ENCODE measurements at places on chromosomes 16 and 17.

DNA sequence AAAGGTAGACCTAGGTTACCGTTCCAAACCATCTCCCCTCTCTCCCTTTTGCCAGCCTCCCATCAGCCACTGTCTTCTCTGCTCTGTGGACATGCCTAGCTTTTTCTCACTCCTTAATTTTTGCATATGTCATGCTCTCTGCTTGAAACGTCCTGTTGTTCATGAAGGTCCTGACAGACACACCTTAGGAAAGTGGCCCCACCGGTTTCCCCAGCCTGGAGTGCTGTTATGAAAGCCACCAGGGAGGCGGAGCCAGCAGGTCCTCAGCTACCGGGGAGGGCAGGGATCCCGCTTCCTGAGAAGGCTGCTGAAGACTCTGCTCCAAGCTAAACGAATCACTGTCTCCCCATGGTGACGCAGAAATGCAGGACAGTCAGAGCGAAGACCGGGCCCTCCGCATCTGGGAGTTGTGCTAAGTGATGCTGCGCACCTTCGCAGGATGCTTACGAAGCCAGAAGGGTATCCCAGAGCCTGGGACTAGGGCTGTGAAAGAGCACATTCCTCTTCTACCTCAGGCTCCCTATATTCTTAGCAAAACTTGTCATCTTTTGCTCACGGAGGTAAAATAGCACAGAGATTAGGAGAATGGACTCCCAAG is 2.3 kb upstream of the SLC16A11 start:
- no peak for DNase-seq

DNA sequence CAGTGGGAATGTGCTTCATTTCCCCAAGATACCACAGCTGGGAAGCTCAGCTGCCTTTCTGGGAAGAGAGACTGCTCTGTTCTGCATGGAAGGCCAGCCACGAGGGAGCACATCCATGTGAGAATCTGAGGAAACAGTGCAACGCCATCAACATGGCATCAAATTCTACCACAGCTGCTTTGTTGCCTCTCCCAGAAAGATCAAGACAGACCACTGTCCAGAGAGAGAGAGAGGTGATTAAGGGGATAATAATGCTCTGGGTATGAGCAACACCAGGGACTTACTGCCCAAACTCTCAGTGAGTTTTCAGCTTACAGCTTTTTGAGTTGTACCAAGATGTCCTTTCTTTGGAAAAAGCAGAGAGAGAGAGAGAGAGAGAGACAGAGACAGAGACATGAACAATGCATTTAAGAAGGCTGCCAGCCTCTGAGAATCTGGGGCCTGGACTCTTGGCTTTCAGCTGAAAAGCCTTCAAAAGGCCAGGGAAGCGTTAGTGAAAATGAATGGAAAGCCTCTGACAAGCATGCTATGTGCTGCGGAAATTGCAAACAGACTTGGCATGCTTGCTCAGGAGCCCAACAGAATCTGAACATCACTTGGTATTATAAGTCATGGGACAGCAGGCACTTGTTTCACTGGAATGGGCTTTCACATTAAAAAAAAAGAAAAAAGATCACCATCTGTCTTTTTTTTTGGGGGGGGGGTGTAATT is 223.1 kb downstream of the MAP2K6 start:
- DNase-seq = no peak

- no peak for DNase-seq
Measured at GRCh38 chr16:19008245-19009169, 24.8 kb downstream of the TMC7 start.

DNA sequence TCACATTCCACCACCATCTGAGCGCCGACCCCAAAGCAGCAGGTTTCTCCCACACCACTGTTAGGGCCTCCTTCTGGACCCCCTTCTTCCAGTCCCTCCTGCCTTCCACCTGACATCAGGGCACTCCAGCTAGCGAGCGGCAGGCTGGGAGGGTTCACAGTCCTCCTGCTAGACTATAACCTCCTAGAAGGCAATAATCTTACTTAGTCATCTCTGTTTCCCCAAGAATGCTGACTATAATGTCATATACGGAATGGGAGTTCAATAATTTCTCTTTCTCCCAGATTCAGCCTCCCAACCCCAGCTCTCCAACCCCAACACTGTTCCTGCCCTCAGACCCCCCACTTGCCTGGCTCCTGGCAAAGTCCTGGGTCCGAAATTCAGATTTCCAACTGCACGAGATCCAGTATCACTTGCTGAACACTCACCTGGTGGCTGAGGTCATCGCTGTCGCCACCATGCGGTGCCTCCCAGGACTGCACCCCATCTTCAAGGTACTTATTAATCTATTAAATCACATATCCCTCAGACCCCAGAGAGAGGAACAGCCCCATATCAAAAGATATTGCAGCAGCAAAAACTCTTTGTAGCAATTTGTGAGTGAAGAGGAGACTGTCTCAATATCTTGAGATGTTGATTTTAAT is 5.6 kb downstream of the ALOX12 start:
- DNase-seq = no peak

DNA sequence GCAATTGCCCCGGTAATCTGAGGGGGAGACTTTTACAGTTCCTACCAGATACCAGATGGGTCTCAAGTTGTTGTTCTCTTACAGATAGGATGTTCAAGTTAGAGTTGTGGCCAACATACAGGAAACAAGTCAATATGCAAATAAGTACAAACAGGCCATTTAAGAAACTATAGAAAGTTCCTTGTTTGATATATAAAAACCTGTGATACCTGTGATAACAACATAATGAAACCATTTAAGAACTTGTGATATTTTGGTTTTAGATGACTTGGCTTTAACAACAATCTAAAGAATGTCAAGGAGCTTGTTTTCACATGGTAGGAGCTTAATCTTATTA is 16.8 kb downstream of the CDR2 start:
- DNase-seq = no peak

- DNase-seq = no peak
Measured at GRCh38 chr16:65429504-65430181, 307.8 kb upstream of the CDH11 start.

Measured in omental fat pad (tissue), 4 donors.